ENCODE measurements at places on chromosomes 16 and 17.

DNA sequence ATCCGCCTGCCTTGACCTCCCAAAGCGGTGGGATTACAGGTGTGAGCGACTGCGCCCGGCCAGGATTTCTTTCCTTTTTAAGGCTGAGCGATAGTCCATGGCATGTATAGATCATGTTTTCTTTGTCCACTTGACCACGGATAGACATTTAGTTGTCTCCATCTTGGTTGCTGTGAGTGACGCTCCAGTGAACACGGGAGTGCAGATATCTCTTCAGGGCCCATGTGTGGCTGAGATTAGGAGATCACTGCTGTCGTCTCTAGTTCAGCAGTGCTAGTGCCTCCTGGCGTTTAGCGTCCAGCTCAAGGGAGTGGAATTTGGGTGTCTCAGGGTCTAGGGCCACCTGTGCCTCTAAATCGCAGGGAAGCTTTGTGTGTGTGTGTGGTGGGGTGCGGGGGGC, 41.5 kb downstream of the ABCC1 start:
- no peak for DNase-seq

DNA sequence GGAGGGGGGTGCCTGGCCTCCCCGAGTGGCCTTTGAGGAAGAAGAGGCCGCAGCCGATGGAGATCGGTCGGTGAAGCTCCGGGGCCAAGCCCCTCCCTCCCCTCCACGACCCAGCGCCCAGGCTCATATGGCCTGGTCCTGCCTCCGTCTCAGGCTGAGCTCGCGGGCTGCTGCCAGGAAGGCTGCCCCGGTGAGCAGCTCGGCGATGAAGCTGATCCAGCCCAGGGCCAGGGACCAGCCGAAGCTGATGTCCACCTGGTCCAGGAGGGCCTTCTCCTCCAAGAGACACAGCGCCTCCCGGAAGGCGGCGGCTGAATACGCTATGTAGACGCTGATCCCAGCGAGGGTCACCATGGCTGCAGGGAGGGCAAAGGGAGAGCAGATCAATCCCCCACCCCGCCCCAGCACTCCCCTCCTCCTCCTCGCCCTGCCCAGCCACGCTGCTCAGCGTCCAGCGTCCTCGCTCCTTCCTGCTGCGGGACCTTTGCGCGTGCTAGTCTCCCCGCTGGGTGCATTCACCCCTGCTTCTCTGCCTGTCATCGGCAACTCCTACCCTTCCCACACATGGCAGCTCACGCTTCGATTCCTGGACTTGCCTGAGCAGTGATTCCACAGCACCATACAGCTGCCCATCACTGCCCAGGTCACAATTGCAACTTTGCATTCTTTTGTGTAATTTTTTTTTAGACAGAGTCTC, 20.5 kb downstream of the TMEM114 start:
- no peak for DNase-seq

DNA sequence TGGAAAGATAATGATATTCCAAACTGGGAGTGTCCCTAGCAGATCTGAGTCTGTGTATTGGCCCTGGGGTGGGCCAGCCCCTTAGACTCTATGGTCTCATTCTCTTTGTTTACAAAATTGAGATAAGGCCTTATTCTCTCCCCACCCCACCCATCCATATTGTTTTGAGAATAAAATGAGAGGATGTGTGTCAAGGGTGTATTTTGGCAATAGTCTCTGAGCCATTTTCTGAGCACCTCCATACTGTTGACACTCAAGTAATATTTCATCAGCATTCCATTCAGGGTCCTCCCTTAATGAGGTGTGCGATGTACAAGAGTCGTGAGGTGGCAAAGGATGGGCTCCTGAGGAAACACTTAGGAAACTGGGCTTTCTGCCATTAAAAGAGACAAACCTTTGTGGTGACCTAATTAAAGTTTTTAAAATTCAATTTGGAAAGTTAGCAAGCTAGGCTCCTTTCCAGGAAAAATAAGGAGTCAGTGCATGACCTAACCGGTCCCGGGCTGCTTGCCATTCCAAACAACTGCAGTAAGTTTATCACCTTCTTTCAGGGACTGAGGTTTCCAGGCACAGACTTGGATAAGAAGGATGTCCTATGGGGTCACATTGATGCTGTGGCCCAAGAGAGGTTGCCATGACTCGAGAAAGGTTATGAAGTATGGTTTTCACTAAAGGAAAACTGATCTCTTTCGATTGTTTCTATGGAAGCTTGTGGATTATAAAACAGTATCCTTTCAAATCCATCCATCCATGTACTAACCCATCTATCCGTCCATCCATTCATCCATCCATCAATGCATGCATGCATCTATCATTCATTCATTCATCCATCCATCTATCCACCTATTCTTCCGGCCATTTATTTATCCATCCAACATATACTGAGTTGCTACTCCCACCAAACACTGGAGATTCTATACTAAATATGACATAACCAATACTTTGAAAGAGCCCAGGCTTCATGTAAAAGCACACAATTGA, 443.3 kb downstream of the UTP18 start:
- DNase-seq: no peak

DNA sequence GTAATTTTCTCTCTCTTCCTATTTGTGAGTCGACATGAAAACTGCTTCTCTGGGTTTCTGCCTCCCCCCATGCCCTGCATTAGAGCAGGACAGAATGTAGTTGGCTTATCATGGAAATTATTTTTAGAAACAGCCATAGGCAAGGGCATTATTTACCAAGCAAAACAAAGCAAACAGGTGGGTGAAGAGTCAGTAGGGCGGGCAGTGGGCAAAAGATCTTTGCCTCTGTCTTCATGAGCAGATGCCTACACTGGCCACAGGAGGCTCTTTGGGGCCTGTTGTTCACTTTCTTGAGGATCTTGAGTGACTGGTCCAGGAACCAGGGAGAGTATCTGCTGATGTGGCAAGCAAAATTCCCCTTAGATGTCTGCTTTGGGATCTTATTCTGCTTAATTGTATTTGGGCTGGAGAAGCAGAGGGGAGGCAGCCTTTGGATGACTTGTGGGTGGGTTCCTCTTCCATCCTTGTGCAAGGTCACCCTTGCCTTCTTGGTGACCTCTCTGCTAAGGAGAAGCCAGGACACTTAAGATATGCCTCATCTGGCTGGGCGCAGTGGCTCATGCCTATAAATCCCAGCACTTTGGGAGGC, 42.5 kb upstream of the CLEC19A start:
- DNase-seq: no peak

DNA sequence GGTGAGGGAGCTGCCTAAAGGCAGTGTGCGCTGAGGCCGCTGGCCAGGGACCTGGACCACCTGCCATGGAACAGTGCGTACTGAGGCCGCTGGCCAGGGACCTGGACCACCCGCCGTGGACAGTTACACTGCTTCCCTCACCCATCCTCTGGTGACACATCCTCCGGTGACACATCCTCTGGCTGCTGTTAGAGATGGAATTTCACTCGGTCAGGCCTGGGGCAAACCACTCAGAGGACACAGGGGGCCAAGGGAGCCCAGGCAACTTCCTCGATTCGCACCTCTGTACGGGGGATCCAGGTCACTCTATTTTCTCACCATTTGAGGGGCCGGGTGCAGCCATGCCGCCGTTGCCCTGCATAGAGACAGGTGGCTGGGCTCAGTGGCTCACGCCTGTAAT, 32.4 kb upstream of the RPTOR start:
- DNase-seq: no peak

- DNase-seq: no peak
These were observed 421.7 kb upstream of the C16orf82 start for GRCh38 chr16:26644912-26645543.

DNA sequence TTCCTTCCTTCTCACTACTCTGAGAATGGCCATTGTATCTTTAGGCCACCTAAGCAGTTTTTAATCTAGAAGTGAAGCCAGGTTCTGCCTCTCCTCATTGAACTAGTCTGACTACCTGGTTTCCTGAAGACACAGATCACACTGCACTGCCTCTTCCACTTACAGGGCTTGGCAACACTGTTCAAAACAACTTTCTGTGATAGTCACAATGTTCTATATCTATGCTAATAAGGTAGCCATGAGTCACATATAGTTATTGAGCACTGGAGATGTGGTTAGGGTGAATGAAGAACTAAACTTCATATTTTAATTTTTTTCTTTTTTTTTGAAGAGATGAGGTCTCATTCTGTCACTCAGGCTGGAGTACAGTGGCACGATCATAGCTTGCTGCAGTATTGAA, 26.9 kb downstream of the RND2 start:
- DNase-seq: no peak

- DNase-seq: no peak
These were observed 7.3 kb downstream of the ENDOV start for GRCh38 chr17:80422276-80422675.

DNA sequence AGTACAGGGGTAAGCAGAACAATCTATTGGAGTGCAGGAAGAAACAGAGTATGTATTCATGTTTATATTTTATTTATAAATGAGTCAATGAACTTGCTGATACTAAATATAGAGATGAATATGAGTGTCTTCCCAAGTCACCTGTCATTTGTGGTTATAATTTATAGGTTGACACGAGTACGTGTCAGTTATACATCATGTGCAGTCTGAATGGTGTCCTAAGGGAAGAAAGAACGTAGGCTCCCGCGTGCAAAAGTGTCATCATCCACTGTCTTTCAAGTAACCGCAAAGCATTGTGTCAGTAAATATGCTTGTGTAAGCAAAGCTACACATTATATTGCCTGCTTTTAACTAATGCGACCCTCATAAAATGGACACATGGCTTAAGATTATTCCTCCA, 786.1 kb downstream of the KCNJ2 start:
- DNase-seq: no peak

DNA sequence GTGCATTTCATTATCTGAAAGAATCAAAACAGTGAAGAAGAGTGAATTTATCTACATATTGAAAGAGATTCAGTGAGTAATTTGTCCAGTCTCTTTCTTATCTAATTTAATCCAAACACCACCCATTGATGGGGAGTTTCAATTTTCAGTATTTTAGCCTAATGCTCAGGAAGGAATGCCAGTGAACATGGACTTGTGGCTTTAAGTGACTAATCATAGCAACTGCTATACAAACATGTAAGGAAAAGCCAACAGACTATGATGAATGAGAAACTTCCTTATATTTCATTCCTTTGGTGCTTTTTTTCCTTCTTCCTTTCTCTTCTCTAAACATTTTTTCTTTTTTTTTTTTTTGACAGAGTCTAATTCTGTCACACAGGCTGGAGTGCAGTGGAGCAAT, 885.8 kb downstream of the KCNJ2 start:
- DNase-seq: no peak

GRCh38 chr16:21116148-21116693, 34.4 kb downstream of the DNAH3 start:
- no peak for DNase-seq

GRCh38 chr17:18246880-18247612, 11.5 kb downstream of the FLII start:
- peak; percentile 28 for DNase-seq

DNA sequence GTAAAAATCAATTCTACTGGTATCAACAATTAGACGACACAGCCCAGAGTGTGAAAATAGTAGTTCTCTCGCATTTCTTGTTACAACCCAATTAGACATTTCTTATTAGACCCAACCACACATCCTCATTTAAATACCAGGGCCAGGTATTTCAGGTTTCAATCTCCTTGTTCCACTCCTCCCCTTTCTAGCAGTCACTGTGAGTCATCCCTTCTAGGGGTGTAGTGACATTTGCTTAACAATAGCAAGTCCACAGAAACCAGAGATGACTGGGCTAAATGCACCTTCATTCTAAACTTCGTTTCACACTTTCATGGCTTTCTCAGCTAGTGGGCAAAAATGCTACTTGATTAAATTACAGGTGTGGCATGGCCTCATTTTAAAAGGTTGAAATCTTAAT, 116.9 kb upstream of the CACNG3 start:
- DNase-seq: no peak

DNA sequence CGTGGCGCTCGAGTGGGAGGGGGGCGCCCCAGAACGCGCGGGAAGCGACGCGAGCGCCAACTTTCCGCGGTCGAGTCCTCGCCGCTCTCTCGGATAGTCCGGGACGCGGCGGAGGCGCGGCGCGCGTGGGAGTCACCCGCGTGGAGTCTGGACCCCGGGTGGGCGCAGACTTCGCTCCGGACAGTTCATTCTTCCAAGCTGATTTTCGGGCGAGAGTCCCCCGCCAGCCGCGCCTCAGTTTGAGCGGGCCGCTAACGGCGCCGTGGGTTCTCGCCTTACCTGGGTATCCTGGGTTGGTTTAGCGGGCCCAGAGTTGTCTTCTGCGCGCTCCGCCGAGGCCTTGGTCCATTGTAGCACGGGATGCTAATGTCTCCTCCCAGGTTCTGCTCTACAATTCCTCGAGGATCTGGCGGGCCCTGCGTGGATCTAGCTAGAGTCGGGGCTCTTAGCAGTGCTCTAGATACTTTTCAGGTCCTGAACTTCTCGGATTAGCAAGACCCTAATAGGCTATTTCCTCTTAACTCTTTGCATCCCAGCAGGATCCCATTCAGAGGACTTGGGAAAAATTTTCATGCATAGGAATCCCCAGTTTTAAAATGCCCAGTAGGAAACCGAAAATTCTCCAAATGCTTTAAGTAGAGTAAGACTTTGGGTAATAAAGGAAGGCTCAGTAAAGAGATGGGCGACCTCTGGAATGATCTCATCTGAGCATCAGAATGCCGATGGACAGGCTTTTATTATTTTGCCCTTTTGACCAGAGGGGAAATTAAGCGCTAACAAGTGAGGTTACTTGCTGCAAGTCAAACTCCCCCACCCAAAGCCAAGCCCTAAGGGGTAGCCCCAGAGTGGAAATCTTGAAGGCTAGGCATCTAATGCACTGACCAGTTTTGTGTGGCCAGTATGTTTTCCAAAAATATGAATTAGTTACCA, 537 bp upstream of the GJC1 start:
- peak; percentile 18 for DNase-seq

- DNase-seq: no peak
These were observed 33.5 kb downstream of the SMURF2 start for GRCh38 chr17:64628641-64629040.

- DNase-seq: no peak
These were observed 52.1 kb downstream of the KLHDC4 start for GRCh38 chr16:87713451-87714229.

GRCh38 chr17:29584452-29585079, 4.9 kb downstream of the GIT1 start:
- peak; percentile 86 for DNase-seq

DNA sequence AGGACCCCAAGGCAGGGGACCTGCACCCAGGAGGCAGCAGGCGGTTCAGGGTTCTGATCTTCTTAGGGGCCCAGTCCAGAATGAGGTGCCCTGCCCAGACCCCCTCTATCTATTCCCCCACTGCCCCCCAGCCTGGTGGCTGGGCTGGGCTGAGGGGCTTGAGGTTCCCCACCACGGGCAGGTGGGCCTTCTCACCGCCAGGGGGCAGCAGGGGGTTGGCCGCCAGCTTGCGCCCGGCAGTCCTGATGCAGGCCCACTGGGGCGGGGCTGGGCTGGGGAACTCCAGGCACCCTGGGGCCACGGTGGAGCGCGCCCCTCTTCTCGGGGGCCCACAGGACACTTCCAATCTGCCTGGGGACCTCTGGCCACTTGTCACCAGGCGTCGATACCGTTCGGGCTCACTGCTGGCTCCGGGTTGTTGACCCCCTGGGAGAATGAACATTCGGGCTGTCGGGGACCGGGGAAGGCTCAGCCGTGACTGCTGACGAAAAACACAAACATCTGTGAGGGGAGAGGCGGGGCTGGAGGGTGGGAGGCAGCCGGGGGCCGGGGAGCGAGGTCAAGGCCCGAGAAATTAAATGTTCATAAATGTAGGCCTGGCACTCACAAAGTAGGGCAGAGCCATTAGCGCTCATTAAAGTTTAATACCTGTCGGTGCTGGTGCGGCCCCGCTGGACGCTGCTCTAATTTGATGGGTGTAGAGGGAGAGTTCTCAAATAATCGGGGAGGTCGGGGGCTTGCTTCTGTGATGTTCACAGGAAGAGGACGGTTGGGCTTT, 219.3 kb upstream of the GSE1 start:
- DNase-seq: peak; percentile 59

All from head of caudate nucleus (tissue), 42 donors.